ENCODE measurements at places on chromosomes 13 and 19.

- DNase-seq = no peak
Measured at GRCh38 chr19:5621945-5622464, 571 bp downstream of the SAFB2 start.

- DNase-seq = no peak
Measured at GRCh38 chr13:24083141-24083540, 77.4 kb upstream of the SPATA13 start.

GRCh38 chr13:72639377-72639776, 88.1 kb downstream of the MZT1 start:
- DNase-seq = no peak

- DNase-seq = no peak
Measured at GRCh38 chr19:19774354-19775033, 41.6 kb upstream of the ZNF14 start.

DNA sequence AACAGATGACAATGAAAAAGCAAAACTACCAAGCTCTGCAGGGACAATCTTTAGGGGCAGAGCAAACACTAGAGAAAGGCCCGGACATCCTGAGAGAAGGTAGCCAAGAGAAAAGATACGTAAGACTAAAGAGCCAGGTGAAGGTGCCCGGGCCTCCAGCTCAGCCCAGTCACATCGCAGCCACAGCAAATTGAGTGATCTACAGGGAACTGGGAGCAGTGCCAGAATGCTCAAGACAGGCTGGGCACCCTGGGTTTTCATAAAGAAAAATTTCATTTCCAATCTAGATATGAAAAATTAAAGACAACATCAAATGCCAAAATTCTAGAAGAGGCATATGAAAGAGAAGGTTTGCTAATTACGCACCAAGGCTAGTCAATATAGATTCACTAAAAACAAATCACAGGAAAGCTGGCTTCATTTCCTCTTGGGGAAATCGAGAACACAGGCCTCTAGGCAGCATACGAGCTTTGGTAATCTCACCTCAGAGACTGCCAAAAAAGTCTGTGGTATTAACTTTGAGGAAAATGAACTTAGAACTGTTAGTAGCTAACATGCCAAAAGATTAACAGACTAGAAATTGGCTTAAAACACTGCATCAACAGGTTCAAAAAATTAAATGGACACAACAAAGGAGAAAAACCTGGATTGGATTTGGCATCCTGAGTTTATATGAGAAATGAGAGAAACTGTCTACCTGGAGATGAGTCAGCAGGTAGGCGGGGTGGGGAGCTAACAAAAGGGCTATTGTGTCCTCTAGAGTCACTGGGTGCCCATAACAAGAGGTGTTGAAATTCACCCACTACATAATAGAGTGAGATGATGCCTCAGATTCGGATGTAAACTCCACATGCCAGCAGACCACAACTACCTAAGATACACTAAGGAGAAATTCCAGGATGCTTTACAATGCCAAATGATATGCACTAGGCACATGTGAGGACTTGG, 6.6 kb downstream of the ANKRD10 start:
- no peak for DNase-seq

GRCh38 chr19:11814700-11815035, 595 bp downstream of the ZNF440 start:
- no peak for DNase-seq

DNA sequence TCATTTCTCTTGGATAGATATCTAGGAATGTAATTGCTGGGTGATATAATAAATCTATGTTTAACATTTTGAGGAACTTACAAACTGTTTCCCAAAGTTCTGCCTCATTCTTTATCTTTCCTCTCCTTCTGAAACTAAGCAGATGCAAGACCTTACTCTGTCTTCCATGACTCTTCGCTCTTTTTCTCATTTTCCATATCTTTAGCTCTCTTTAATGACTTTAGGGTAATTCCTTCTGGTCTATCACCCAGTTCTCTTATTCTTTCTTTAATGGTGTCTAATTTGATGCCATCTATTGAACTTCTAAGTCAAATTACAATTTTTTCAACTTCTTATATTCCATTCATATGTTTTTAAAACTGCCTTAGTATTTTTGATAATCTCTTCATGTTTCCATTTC, 316.6 kb downstream of the POU4F1 start:
- no peak for DNase-seq

- peak; percentile 82 for DNase-seq
Measured at GRCh38 chr19:13102666-13103580, at the start of gene LYL1. TSS of gene LYL1 (minus strand) at chr19:13102858. CDS start at chr19:13101171, 1,687 bp downstream.

DNA sequence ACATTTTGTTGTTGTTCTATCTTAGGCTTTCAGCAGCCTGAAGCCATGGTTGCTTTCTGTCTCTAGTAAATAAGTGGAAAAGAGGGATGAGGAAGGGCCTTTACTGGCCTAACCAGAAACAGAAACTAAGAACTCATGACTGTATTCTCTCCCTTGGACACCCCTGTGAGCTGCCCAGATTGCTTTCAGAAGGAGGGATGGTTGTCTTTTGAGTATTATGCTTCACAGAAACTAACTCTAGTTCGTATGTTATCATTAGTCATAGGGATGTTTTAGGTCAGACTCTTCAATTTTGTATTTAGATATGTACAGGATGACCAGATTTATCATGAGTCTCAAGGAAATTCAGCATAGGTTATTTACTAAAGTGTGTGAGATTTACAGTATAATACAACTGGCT, 17.5 kb downstream of the BORA start:
- no peak for DNase-seq

GRCh38 chr13:79725841-79726240, 244.9 kb downstream of the NDFIP2 start:
- DNase-seq = no peak

- DNase-seq = no peak
Measured at GRCh38 chr13:112525356-112525945, 62.5 kb downstream of the TUBGCP3 start.

DNA sequence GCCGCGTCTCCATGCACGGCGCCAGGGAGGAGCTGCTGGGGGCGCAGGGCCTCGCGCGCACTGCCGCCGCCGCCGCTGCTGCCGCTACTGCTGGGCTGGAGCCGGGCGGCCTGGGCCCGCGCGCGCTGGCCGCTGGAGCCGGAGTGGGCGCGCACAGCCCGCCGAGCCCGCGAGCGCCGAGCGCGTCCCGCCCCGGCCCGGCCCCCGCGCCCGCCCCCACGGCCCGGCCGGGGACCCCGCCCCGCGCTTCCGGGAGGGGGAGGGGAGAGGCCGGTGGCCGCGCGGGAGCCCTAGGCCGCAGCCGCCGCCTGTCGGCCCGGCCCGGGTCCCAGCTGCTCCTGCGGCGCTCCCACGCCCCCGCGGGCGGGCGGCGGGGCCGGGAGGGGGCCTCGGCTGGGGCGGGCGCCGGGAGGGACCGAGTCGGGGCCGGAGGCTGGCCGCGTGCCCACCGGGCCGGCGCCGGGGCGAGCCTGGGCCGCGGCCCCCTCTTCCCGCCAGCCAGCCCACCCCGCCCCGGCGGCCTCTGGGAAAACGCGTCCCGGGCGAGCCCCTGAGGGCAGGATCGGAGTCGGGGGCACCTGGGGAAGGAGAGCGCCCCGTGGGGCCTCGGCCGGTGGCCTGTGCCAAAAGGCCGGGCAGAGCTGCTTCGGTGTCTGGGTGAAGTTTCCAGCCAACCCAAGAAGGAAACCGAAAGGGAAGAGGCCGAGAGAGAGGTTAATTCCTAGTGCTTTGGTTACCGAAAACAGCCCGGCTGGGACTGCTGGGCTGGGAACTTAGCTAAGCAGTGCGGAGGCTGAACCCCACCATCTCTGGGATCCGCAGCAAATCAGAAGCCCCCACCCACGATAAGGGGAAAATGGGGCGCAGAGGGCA, at the start of gene STK24:
Gene STK24, minus strand, starts transcription at position 145 of the 873 bp plus-strand sequence. CDS start 321 bp downstream, outside the sequence.
- peak; percentile 93 for DNase-seq

- DNase-seq = no peak
Measured at GRCh38 chr13:42762251-42762650, 19.1 kb upstream of the FAM216B start.

GRCh38 chr13:51532736-51533197, 51.5 kb upstream of the WDFY2 start:
- no peak for DNase-seq

GRCh38 chr13:84894749-84895148, 904.5 kb downstream of the SLITRK6 start:
- DNase-seq = no peak

GRCh38 chr13:111204438-111205177, 89.5 kb downstream of the ARHGEF7 start:
- DNase-seq = peak; percentile 48

DNA sequence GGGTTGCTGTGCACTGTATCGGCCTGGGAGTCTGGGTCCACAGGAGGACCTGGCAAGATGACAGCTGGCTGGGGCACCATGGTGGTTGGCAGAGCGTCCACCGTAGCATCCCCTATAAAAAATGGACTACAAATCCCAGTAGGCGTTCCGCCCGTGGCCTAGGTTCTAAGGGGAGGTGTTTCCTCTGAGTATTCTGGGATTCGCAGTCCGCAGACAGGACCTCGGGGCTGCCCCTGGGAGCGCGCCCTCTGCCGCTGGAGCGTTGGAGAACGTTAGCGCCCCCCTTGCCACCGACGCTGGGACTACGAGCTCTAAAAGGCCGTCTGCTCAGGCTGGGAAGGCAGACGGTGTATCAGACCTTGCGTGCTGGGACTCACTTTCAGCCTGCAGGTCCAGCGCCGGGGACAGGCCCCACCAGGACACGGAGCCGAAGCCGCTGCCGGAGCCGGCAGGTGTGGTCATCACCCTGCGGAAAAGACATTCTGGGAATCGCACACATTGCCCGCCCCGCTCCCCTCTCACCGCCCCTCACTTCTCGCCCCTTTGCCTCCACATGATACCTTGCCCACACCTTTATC, 372 bp downstream of the DNAAF3 start:
- DNase-seq = peak; percentile 79

Data from AG08396 (cell line).